ENCODE measurements at places on chromosomes 11 and 22. TPM values are rescaled to one million over a fixed set of nuclear protein-coding genes. Genes with fewer than 3 reads are reported as not detected.

PRR33 gene
- not detected for total RNA-seq

MYBPC3 gene
- total RNA-seq = not detected

C11orf91 gene
- total RNA-seq = not detected

CACNA1I gene
- total RNA-seq = not detected

MUC2 gene
- 0.05 TPM for total RNA-seq

CASP4 gene
- total RNA-seq = 41.7 TPM

KDM4D gene
- 1.2 TPM for total RNA-seq

CFAP300 gene
- 2.2 TPM for total RNA-seq

OR56A1 gene
- not detected for total RNA-seq

MAP6 gene
- total RNA-seq = 22.8 TPM

APOC3 gene
- total RNA-seq = 128 TPM

CDC42EP2 gene
- 38.0 TPM for total RNA-seq

OR52I2 gene
- not detected for total RNA-seq

TSGA10IP gene
- total RNA-seq = not detected

ASCL3 gene
- total RNA-seq = not detected

WBP2NL gene
- total RNA-seq = 1.00 TPM

APOBEC3H gene
- total RNA-seq = not detected

FGF19 gene
- 1.7 TPM for total RNA-seq

MS4A2 gene
- not detected for total RNA-seq

AMPD3 gene
- total RNA-seq = 13.4 TPM

NECTIN1 gene
- 60.1 TPM for total RNA-seq

RFPL1 gene
- not detected for total RNA-seq

MS4A6E gene
- not detected for total RNA-seq

CHADL gene
- total RNA-seq = not detected

CSRP3 gene
- not detected for total RNA-seq

OSBP2 gene
- total RNA-seq = 4.2 TPM

TEX54 gene
- 0.95 TPM for total RNA-seq

OR5T1 gene
- not detected for total RNA-seq

GUCY1A2 gene
- total RNA-seq = not detected

KCNQ1 gene
- total RNA-seq = 1.0 TPM

SHANK2 gene
- total RNA-seq = 177 TPM

Data from Caco-2 (cell line).